ENCODE measurements at places on chromosomes 2 and 18.

- DNase-seq, result no peak
These were observed 25.6 kb upstream of the TMEM178A start for GRCh38 chr2:39640107-39640506.

DNA sequence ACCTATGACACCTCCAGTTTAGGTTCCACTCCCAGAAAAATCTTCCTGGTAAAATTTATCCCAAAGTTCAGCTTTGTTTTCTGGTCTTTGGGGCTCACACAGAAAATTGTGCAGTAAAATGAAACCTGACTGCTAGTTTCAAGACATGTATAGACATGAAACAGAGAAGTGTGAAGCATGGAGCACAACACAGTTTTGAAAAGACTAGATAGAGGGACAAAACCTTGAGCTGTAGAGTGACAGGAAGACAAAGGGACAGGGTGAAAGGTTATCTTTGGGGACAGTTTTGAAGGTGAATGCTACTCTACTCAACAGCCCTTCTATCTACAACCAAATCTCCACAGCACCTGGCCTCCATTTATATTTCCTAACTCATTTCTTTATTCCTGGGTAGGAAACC lies 352.6 kb downstream of the RBM43 start:
- no peak for DNase-seq

GRCh38 chr2:227653419-227653818 lies 13.2 kb upstream of the SCYGR5 start:
- DNase-seq, result no peak

DNA sequence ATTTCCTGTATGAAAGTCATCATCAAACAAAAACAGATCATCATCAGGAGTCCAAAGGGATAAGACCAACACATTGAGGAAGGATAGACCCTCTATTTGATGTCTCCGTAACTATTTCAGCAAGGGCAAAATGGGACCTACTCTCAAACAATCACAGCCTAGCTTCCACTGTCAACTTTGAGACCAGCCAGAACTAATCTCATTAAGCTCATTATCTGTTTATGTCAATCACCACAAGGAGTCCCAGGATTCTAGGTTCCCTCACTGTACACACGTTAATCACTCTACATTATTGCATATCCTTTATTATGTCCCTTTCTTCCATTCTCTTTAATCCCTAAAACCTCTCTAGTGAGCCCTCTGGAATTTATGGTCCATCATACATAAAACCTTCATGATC lies 370.3 kb upstream of the LINC00305 start:
- DNase-seq, result no peak

GRCh38 chr18:27428120-27428519 lies 243.0 kb upstream of the CHST9 start:
- no peak for DNase-seq

- no peak for DNase-seq
These were observed 185.4 kb upstream of the GLI2 start for GRCh38 chr2:120550282-120550681.

GRCh38 chr2:191474464-191474863 lies 203.5 kb upstream of the NABP1 start:
- DNase-seq, result no peak

DNA sequence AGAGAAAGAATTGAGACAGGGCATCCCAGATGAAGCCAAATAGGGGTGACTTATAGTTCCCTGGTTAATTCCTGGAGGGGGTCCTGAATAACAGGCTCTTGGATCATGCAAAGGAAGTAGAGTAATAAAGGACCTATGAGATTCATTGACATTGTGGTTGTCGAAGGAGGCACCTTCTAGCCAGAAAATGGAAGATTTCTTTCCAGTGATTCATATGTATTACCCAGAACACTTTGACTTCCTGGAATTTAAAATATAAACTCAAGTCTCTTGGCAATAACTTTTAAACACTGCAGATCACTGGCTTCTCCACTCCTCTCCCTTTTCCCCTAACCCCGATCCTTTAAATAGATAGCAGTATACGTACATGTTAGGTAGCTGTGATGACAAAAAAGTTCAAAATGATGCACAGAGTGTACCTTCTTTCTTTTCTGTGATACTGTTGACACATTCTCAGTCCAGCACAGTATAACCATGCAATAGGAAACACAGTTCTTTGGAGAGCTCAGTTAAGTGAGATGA lies 211.8 kb downstream of the LTBP1 start:
- DNase-seq, result no peak

DNA sequence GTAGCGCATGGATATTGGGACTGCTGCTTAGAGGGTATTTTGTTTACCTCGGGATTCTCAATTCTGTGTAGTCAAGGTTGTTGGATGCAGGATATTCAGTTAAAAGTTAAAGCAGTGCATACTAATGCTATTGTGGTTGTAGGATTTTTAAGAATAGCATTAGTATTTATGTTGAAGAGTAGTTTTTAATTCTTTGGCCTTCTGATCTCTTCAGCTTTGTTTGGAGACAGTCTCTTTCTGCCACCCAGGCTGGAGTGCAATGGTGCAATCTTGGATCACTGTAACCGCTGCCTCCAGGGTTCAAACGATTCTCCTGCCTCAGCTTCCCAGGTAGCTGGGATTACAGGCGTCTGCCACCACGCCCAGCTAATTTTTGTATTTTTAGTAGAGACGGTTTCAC lies 1.5 kb downstream of the RHBDD1 start:
- no peak for DNase-seq

GRCh38 chr2:71393216-71393615 lies 60.1 kb upstream of the DYSF start:
- DNase-seq, result no peak

DNA sequence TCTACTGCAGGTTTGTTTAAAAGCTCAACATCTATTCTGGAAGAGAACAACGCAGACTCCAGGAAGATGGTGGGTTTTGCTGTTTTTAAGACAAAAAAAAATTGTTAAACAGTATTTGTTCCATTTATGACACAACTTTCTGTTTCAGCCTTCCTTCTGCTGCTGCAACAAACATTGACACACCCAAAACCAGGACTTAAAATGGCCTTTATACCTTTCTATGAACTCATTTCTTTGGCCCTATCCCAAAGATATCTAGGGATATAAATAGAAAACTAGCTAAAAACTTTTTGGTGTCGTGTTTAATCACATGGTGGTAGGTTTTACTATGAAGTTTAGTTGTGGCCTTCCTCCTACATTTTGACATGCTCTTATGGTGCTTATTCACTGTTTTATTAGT lies 964 bp upstream of the GALNT3 start:
- DNase-seq, result no peak

- DNase-seq, result no peak
These were observed 137.7 kb downstream of the EN1 start for GRCh38 chr2:118709786-118710185.

GRCh38 chr2:45978302-45978859 lies 318.8 kb upstream of the EPAS1 start:
- DNase-seq, result no peak

DNA sequence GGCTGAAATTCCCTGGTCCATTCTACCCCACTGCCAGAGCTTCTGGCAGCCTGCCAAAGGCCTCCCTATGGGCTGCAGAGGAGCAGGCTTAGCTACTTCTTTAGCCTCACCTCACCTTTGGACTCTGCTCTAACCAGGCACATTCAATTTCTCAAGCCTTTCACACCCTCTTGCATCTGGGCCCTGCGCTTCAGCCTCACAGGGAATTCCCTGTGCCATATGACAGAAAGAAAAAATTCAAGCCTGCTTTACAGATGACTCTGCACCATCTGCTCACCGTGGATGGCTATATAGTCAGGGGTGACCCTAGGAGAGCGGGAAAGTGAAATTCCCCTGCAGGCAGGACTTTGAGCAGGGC lies 62.5 kb downstream of the REEP1 start:
- DNase-seq, result no peak

- DNase-seq, result no peak
These were observed 164.0 kb downstream of the SLC4A10 start for GRCh38 chr2:161788175-161788574.

DNA sequence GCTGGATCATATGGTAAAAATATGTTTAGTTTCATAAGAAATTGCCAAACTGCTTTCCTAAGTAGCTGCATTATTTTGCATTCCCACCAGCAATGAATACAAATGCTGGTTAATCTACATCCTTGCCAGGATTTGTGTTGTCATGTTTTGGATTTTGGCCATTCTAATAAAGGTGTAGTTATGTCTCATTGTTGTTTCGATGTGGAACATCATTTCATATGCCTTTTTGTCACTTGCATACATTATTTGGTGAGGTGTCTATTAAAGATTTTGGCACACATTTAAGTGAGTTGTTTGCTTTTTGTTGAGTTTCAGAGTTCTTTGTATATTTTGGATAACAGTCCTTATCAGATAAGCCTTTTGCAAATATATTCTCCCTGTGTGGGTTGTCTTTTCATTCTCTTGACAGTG lies 299.2 kb upstream of the TFPI start:
- DNase-seq, result no peak

GRCh38 chr2:40346535-40347354 lies 105.1 kb downstream of the SLC8A1 start:
- DNase-seq, result no peak

DNA sequence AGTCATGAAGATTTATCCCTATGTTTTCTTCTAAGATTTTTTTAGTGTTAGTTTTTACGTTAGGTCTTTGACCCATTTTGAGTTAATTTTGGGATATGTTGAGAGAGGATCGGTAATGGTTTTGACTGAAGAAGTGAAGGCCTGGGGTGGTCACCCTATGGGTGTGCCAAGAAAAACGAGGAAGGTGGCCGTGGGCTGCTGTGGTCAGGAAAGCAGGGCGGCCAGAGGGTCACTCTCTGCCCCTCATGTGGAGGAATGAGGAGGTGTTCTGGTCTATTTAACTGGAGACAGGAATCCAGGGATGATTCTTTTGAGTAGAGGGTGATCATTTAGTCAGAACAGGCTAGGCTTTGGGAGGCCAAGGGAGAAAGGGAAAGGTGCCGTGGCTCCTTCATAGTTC lies 50.7 kb downstream of the MYO7B start:
- no peak for DNase-seq

- DNase-seq, result no peak
These were observed 29.5 kb downstream of the RMC1 start for GRCh38 chr18:23532848-23533247.

GRCh38 chr2:203909261-203909967 lies 27.1 kb upstream of the ICOS start:
- DNase-seq, result peak; percentile 76

DNA sequence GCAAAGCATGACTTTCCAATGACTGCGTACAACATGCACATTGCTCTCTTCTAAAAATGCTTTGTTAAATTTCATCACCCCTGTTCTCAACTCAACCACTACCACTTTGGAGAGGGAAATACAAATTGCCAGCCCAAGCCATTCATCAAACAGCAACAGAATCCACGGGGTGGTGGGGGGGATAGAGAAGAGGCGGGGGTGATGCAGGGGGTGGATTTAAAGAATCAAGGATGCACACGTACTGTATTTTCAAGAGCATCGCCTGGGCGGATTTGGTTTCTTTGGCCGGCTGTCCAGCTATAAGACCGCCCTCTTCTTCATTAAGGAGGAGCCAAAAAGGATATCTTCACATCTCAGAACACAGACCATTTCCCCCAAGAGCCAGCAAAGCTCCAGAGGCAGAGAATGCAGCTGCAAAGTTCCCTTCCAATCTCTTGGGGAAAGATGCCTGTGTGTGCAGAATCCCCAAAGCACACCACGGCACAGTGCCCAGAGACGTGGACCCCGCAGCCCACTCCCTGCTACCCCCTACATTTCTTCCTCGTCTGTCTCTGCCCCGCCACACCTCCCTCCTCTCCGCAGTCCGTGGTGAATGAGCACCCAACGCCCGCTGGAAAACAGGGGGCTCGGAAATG lies 977 bp downstream of the SLC8A1 start:
- DNase-seq, result peak; percentile 72

DNA sequence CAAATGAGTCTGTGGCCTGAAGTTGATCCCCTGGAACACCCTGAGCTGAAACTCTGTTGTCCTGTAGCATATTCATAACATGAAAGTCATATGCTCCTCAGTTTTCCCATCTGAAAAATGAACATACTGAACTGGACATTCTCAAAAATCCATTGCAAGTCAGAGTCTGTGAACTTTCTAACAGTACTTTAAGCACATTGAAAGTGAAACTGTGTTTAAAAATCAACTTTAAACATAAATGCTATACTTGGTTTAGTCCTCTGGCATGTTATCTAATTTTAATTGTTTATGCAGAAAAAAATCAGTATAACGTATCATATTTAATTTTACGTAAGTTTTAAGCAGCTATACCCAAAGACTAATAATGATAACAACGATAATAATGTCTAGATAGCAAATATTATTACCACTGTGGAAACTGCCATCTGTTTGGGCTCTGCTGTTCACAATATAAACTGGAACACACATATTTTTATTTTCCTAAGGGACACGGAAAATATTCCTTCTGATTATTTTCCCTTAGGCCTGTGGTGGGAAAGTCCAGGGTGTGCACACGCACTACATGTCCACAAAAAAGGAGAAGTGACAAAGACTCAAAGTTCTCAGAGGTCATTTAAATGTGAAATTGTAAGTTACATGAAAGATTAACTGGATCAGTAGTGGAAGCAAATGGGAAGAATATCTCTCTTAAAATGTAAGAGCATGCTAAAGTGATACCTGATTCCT lies 56.1 kb upstream of the TTN start:
- DNase-seq, result no peak

GRCh38 chr2:229832510-229832898 lies 89.3 kb downstream of the TRIP12 start:
- DNase-seq, result no peak

GRCh38 chr18:22865354-22866116 lies 67.6 kb upstream of the RBBP8 start:
- DNase-seq, result no peak

DNA sequence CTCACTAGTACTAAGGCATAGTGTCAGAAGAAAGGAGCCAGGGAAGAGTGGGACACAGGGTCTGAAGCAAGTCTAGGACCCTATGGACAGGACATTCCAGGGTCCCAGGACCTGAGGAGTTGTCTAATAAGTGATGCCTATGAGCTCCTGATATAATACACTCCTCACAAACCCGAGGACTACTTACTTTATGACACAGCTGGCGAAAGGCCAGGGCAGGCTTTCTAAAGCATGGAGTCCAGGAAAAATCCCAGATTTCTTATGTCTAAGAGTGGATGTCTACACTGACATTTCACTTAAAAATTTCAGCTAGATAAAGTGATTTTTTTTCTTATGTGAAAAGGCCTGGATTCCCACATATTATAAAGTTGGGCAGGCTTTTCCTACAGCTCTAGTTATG lies 502.2 kb upstream of the SETBP1 start:
- no peak for DNase-seq

GRCh38 chr2:22037274-22037673 lies 913.5 kb downstream of the TDRD15 start:
- DNase-seq, result peak; percentile 71

GRCh38 chr2:236200378-236200777 lies 32.2 kb upstream of the GBX2 start:
- DNase-seq, result no peak

GRCh38 chr18:38971881-38972280 lies 1406.3 kb upstream of the CELF4 start:
- no peak for DNase-seq

- peak; percentile 35 for DNase-seq
These were observed 121.2 kb downstream of the TXNL1 start for GRCh38 chr18:56517196-56517595.

DNA sequence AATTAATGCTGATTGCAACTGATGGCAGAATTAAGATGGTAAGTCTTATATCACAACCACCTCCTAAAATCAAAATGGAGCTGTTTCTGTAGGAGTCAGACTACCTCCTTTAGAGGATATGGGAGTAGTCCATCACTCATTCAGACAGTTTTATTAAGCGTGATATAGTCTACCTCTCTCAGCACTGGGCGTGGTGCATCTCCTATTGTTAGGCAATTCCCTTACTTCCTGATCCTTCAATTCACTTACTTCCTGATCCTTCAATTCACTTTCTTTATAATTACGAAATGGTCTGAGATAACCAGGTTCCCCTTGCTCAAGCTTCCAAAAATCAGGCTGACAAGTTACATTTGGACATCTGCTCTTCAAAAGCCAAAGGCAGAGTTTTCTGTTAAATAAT lies 31.9 kb downstream of the ATP8B1 start:
- DNase-seq, result no peak
